ENCODE measurements at places on chromosomes 1 and 21.

DNA sequence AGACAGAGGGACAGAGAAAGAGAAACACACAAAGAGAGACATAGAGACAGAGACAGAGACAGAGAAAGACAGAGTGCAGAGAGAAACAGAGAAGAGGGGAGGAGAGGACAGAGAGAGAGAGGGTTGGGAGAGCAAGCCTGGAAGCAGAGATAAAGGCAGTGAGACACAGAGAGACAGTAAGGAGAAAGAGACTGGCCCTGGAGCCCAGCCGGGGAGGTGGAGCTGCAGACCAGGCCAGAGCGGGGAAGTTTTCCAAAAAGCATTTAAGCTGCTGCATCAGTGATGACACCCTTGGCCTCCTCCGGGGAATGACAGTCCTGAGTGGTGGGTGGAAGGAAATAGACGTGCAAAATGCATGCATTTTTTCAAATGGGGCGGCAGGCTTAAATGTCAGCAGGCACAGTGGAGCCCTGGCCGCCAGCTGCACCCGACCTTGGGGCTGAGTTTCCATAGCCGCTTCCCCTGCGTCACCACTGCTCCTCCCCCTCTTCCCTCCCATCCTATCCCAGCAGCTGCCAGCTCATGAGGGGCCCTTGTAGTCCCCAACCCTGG lies 95.4 kb upstream of the KLHDC7A start:
- no peak for DNase-seq

- DNase-seq: no peak
Observed at GRCh38 chr1:22666412-22666811, 13.4 kb downstream of the C1QB start.

DNA sequence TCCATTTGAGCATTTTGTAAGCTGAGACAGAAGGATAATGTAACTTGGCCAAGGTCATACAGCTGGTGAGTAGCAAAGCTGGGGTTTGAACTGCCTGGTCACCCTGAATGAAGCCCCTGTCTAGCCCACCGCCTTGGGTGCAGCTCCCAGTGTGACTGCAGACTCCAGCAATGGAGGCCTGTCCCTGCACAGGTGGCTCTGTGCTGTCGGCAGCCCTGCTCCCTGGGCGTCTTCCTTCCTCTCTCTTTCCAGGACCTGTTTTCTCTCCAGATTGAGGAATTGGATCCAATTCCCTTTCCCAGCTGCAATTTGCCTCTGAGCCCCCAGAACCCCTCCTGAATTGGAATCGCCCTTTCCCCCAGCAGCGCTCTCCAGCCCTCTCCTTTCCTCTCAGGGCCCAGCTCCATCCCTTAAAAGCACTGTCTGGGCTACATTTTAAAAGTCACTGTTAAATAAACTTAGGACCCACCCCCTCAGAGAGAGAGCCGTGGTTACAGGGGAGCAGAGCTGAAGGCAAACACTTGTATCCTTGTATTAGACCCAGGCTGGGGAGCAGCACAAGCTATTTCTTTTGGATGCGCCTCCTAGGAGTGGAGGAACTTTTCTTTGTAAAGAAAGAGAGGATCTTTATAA lies 161.4 kb upstream of the LMO4 start:
- no peak for DNase-seq

DNA sequence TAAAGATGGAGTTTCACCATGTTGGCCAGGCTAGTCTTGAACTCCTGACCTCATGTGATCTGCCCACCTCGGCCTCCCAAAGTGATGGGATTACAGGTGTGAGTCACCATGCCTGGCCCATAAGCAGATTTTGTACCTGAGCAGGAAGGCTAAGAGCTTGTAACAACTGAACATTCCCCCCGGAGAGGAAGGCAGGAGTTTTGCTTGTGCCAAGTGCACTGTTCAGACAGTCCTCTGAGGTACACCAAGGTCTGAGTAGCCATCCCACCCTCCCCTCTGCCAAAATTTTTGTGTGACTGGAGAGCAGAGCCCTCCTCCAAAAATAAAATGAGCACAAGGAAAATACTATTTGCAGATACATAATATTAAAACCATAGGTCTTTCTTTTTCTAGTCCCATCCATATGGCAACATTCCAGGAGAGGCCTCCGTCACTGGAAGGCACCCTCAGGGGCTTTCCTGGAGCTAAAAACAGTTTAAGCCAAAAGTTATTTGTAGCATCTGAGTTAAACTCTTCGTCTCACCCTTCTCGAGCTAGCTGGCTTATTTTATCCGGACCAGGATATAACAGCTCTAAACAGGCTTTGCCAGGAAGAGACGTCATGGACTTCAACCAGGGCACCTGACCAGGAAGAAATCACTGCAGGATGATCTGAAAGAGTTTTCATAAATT lies 27.2 kb downstream of the CAPN2 start:
- DNase-seq: peak; percentile 60

GRCh38 chr1:94909486-94909885 lies 17.4 kb downstream of the CNN3 start:
- no peak for DNase-seq

DNA sequence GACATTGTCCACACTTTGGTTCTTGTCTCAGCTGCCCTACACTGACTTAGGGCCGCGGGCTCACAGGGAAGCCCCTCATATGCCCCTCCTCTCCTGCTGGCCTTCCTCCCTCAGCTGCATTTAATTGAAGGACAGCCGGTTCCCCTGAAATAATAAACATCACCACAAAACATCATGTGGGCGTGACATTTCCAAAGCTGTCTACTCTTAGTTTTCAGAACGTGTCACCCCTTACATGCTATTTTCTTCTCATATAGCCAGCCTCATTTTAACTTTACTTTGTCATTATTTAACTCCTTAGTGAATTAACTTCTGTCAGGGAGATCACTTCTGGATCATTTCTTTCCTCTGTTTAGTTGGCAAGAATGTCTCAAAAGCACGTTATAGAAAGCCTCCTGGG lies 103.2 kb downstream of the COLGALT2 start:
- no peak for DNase-seq

GRCh38 chr1:165686121-165686970 lies 12.0 kb downstream of the ALDH9A1 start:
- no peak for DNase-seq

GRCh38 chr21:42524341-42525028 lies 10.8 kb downstream of the SLC37A1 start:
- DNase-seq: no peak

GRCh38 chr1:37657620-37658412 lies 23.1 kb upstream of the RSPO1 start:
- no peak for DNase-seq

DNA sequence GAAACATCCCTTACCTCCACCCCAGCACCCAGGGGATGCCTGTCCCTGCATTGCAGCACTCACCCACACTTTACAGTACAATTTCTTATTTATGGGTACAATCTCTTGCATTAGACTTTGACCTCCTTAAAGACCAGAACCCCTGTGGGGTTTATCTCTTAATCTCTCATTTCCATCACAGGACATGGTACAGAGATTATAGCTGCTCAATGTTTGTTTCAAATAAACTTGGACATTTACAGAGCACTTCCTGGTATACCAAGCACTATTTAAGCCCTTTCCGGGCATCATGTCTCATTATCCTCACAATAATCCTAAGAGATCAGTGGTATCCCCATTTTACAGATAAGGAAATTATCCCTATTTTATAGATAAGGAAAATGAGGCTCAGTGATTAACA lies 31.9 kb downstream of the FYB2 start:
- DNase-seq: no peak

DNA sequence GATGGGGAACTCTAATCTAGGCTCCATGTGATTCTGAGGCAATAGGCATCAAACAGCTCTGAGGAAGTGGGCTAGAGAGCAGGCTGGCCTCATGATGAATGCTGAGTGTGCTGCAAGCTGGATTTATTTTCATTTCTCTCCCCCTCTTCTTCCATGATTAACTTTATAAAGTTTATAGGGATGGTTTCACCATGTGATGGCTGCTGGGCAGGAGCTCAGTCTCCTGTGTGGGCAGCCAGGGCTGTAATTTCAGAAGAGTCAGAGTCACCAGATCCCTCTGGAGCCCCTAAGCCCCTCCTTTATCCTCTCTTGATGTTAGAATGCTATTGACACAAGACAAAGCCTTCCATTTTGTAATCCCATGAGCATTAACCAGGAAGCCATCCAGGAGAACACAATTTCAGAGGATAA lies 143.6 kb downstream of the CNIH3 start:
- no peak for DNase-seq

DNA sequence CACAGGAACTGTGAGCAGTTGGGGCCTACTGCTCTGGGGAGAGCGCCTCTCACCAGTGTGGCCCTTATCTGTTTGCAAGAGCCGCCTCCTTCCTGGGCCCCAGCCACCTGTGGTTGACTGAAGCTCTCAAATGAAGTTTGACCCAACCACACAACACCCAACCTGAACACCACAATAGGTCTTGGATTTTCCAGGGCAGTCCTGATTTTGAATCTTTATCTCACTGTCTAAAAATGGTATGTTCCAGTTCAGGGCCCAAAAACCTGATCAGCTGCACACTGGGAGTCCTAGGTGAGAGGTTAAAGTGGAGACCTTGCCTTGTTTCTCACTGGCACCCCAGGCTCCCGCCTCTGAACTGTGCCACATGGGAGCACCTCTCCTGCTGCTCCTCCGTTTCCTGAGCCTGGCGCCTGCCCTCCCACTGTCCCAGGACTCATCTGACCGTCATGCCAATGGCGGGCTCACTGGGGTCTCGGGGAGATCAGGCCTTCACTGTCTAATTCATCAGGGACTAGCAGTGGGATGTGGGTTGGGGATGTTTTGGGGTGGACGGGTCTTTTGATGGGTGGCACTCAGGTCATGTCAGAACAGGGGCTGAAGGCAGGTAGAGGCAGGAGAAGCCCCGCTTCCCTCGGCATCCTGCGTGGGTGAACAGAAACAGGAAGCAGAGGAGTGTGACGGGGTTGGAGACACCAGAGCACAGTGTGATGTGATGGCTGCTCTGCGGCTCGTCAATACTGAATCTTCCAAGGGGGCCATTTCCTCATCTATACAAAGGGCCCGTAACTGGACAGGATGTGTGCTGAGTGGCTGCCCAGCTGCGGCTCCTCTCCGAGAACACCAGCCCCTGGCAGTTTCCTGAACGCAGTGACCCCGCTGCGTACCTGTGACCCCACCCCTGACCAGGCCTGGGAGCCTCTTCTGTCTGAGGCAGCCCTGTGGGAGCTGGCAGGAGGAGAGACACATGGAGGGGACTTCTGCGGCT lies 59.6 kb upstream of the ITPKB start:
- DNase-seq: no peak

DNA sequence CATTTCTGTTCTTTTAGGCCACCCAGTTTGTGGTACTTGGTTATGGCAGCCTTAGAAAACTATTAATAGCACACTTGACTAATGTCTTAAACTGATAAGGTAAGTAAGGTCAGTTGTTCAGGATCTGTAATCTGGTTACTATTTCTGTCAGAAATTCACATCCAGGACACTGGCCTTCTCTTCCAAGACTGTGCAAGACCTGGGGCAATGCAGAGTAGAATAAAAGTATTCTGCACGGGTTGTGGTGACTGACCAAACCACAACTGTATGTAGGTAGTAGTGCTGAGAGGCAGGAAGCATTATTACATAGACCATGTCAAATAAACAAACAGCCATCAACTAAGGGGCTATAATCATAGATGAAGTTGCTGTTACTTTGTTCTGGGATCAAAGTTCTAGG lies 46.7 kb downstream of the WARS2 start:
- no peak for DNase-seq

DNA sequence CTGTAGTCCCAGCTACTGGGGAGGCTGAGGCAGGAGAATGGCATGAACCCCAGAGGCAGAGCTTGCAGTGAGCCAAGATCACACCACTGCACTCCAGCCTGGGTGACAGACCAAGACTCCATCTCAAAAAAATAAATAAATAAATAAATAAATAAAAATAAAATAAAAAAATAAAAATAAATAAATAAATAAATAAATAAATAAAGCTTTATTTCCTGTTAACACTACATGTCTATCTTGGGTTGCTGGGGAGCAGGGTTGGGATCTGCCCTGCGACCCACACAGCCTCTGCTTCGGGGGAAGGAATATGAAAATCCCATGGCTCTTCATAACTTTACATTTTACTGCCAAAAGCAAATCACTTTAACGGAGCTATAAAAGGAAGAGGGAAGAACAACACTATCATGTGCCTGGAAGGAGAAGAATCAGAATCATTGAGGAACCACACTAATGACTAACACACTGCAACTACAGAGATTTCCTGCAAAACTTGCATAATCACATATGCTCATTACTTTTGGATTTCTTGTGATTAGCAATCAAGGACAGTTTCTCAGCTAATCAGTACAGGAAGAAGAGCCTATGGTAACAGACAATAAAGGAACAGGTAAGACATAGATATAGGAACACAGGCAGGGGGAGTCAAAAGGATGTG lies 72.8 kb upstream of the CD55 start:
- peak; percentile 73 for DNase-seq

DNA sequence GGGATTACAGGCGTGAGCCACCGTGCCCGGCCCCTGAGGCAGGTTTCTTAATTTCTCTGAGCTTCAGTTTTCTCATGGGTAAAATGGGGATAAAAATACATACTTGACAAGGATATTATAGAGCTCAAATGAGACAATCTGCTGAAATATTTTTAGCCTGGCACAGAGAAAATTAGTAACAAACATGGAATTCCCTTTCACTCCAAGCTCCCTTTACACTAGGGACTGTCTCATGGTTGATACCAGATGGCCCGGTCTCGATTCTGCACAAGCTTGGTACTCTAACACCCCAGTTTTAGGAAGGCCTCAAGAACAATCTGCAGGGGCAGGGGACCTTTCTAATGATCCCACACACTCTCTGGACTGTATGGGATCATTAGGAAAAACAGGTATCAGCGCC lies 671.7 kb downstream of the SMYD3 start:
- no peak for DNase-seq

DNA sequence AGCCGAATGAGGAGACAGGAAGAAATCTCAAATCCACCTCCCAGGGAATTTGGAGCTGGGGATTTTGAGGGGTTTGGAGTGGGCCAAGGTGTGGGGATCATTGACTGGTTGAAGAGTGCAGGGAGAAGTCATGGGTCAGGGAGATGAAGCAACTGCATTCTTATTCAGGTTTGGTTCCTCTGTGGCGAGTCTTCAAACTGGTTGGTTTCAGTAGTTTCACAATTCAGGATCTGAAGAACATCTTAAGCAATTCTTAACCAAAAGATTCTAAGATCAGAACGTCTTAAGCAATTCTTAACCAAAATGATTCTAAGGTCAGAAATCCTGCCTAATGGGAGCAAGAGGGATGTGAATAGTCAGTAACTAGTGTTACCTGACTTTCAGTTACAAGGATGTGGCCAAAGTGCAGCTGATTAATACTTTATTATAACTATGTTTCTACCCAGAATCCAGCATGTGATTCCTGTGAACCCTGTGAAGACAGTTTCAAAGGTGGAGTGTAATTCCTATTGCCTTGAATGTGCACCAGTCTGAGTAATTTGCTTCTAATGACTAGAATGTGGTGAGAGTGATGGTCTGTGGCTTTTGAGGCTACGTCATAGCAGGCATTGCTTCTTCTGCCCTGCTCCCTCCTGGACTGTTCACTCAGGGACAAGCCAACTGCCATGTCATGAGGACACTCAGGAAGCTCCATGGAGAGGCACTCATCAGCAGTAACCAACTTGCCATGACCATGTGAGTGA lies 61.2 kb downstream of the OLFML3 start:
- peak; percentile 60 for DNase-seq

DNA sequence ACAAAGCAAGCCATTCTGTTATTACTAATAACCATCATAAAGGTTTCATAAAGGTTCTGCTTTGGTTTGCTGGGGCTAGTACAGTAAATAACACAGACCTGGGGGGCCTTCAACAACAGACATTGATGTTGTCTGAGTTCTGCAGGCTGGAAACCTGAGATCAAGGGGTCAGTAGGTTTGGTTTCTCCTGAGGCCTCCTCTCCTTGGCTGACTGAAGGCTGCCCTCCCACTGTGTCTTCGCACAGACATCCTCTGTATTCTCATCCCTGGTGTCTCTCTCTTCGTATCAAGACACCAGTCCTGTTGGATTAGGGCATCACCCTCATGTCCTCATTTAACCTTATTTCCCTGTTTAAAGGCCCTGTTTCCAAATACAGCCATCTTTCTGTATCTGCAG lies 37.3 kb downstream of the HUNK start:
- no peak for DNase-seq

All from epithelial cell of esophagus (primary cell).